T-helper 22 cell (primary cell): ENCODE measurements at places on chromosomes 5 and 9.

GRCh38 chr9:124773473-124774128, 2.5 kb upstream of the NR6A1 start:
- DNase-seq, result no peak

- no peak for DNase-seq
Measured at GRCh38 chr5:157718519-157718918, 12.7 kb upstream of the THG1L start.

DNA sequence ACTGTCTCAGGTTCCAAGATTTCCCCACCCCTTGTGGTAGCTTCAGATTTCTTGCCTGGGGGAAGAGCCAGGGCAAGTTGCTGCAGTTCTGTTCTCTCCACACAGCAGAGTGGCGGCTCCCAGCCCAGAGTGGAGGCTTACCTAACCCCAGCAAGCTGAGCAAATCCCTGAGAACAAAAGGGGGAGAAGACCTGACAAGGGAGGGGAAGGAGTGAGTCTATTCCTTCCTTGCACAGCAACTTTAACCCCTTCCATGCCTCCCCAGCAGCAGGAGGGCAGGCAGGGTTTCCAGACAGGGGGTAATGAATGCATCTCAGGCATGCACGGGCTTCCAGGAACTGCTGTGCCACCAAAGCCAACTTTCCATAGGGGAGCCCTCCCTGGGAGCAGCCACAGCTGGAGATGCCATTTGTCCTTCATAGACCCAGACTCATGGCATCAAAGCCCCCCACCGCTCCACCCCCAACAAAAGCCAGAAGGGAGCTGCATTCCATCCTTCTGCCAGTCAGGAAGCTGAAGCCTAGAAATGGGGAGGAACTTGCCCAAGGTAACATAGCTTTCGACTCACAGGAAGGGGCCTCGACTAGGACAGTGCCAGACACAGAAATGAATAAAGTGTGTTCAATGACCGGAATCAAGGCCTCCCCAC, 28.8 kb upstream of the FAT2 start:
- no peak for DNase-seq

DNA sequence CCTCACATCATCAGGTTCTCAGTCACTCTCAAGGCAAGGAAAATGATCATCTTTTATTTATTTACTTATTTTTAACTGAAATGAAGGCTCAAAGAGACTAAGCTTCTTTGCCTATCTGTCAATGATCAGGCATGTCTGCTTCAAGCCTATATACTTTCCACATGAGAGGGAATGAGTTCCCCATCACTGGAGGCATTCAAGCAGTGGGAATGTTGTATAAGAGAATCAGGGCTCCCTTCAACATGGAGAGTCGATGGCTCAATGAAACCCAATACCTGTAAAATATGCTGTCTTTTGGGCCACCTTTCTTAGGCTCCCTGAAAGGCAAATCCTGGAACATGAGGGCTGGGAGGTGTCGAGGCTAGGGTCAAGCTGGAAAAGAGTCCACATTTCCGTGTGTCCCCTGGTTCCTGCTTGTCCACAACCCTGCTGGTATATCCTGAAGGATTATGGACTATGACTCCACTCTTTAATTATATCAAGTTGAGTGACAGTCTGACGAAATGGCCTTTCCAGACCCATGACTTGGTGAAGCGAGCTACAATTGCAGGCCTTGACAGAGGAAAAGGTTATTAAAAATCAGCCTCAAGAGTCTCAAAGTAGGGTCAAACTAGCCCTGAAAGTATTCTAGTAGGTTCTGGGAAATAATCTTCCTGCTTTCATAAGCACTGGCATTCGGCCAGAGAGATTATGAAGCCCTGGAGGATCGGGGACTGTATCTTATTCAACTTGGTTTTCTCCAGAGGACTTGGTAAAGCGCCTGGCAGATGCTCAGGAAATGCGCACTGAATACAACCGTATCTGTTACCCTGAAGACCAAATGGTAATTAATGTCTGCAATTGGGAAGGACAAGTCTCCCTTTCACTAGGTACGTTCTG, 145.9 kb upstream of the TBC1D2 start:
- DNase-seq, result no peak

- no peak for DNase-seq
Measured at GRCh38 chr9:131289301-131290035, at the start of gene PLPP7. Gene PLPP7, plus strand, starts transcription at chr9:131289723. Its CDS starts 275 bp downstream, at chr9:131289998.

DNA sequence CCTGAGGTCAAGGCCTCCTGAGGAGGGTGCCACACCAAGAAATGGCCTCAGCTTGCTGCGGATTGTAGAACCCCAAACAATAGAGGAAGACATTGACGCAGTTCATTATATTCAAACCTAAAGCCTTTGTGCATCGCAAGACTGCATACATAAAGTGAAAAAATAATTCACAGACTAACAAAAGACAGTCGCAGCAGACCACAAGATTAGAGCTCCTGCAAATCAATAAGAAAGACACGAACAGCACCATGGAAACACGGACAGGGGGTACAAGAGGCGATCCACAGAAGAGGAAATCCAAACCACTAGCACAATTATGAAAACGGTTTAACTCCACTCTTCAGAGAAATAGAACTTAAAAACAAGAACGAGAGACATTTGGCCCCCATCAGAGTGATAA, 10.0 kb upstream of the TCOF1 start:
- no peak for DNase-seq

- DNase-seq, result no peak
Measured at GRCh38 chr9:83981126-83981871, 694 bp downstream of the RMI1 start.

DNA sequence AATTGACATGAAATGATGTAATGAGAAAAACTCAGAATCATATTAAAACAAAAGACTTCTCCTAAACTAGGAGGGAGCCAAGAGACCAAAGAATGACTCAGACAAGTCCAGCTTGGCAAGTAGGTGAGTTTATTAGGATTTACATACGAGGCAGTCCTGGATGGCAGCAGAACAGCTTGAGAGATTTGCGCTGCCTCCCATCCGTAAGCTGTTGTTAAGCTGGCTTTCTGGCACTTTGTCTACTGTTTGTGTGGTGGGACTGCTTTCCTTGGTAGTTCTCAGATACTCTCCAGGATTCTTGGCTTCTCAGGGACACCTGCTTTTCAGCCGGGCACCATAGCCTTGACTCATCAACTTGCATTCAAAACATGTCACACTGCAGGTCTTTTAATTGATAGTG, 57.6 kb downstream of the COX7C start:
- DNase-seq, result no peak

DNA sequence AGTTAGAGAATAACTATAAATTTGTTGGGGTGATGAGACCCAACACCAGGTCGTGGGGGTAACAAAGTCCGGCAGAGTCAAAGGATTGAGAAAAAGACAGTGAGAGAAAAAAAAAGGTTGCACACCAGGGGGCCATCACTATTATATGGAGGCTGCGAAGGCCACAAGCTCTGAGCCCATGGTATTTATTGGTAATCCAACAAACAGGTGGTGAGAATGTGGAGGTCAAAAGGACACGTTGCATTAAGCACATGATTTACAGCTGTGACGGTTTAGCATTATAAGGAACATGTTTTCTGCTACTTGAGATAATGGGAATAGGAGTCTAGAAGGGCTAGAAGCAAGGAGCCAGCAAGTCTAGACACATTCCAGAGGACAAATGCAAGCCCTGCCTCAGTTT, 2202.2 kb upstream of the C9orf72 start:
- DNase-seq, result no peak

DNA sequence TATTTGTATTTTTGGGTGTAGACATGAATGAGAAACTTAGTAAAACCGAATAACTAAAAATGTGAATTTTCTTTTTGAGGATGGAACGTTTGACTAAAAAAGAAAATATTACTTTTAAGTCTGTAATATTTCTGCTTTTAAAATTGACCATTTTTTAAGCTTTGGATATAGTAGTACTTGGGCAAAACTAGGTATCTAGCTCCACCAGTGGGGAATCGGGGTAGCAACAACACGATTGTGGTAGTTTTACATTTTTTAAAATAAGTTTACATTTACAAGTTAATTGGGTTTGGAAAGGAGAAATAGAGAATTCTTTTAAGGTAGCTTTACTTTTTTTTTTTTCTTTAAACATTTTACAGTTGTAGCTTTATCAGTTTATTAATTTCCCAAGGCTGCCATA, 154.4 kb downstream of the MAN2A1 start:
- DNase-seq, result no peak

DNA sequence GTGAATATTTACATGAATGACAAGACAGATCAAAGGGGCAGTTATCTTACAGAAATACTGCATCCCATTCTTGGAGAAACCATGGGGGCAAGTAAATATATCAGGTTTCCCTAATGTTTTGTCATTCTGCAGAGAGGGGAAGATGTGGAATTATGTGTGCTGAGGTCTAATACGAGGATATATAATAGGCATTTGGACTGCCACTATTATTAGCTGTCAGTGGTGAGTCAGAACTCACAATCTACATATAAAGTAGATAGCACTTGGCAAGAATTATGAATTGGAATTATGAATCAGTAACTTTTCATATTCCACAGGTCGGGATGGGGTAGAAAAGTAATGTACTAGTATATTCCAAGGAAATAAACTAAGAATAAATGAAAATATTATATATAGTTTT, 121.7 kb downstream of the GIN1 start:
- no peak for DNase-seq

DNA sequence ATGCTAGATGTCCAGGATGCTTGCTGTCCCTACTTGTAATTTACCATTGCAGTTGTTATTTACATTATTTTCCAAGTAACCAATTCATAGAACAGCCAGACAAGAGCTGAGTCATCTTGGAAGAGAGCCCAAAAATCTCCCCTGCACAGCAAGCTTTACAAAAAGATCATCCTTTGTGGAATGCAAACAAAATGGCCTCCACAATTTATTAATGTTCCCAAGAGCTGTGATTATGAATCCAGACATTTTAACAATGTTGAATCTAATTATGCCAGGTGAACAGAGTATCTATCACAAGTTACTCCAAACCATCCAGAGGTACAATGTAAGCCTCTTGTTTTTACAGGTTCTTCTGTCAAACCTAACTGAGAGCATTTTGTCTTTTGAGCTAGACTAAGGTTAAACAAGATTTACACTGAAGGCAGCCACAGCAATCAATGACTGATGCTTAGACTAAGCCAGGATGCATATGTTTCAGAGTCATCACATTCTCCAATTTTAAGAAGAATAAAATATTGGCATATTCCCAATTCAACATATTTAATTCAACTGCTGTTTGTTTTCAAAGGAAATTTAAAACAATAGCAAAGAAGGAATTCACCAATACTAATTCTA, 95.3 kb upstream of the SLC12A2 start:
- no peak for DNase-seq

DNA sequence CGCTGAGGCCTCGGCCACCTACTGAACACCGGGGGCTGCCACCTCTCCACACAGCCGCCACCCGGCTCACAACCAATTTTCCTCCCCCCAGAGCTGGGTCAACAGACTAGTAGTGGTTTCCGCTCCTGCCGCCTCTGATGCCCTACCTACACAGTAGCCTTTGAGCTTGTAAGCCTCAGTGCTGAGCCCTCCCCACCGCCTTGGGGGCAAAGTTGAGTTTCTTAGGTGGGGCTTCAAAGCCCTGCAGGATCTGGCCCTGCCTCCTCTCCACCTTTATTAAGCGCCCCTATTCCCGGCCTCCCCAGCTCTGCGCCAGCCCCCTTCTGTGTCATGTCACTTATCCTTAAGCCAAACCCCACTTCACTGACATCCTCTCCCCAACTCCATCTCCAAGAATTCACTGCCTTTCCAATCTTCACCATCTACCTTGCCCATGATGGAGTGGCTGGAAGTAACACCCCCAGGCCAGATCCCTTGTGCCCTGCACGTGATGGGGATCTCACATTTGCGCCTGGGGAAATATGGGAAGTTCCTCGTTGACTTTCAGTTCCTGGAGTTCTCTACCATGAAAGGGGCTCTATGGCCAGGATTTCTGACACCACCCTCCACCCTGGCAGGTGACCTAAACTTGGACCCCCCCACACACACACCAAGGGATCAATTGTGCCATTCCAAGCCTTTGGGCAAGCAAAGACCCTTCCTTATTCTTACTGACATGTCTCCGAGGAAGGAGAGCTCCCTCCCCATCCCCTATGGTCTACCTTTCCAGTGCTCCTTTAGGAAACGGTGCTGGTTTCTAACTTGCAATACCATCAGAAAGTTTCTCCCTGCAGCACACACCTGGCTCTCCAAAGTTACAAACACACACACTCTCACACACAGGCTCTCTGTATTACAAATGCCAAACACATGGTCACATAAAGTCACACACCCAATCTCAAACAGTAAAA, 2.7 kb upstream of the CNTFR start:
- no peak for DNase-seq

GRCh38 chr9:100525563-100525962, 52.3 kb upstream of the CAVIN4 start:
- DNase-seq, result no peak

GRCh38 chr9:93594041-93594756, 17.8 kb downstream of the PHF2 start:
- DNase-seq, result no peak

- no peak for DNase-seq
Measured at GRCh38 chr5:129141696-129142095, 47.1 kb downstream of the ISOC1 start.

- no peak for DNase-seq
Measured at GRCh38 chr9:122125509-122126330, 32.6 kb upstream of the TTLL11 start.

- DNase-seq, result no peak
Measured at GRCh38 chr5:1890296-1890695, 7.6 kb upstream of the IRX4 start.

- no peak for DNase-seq
Measured at GRCh38 chr5:142542906-142543305, 143.0 kb downstream of the FGF1 start.

DNA sequence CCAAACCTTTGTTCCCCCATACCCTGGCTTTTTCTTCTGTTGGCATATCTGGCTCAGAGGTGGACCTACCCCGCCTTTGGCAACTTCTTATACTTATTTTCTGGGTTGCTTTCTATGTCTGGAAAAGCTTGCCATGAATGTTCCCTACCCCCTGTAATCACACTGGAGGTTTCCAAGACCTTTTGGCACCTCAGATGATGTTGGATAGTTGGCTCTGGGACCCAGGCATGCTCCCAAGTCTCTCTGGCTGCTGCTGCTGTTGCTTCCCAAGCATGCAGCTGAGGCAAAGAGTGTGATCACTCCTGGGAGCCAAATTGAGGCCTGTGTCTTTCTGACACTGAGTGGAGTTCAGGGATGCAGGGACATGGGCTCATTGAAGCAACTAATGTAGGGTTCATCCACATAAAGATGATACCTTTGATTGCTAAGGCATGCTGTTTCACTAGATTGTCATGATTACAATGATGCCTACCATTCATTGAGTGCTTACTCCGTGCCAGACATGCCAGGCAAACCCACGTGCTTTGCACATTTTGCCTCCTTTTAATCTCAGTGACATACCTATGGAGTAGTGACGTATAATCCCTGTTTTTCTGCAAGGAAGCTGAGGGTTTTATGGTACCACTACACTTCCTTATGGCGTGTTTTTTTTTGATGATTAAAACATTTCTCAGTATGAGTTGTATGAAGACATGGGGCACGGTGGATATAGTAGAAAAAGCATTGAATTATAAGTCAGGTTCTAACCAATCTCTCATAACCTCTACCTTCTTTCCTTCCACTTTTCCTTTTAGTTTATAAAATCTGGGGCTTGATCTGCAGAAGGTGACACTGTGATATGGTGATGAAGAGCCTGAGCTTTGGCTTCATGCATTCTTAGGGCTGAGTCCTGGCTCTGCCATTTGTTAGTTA, 73.1 kb downstream of the ARHGAP26 start:
- DNase-seq, result no peak

GRCh38 chr5:78845470-78845869, 139.6 kb downstream of the ARSB start:
- DNase-seq, result no peak
